ENCODE measurements at places on chromosomes 3 and 15.

- no peak for DNase-seq
Measured at GRCh38 chr3:13343601-13344000, 76.5 kb downstream of the NUP210 start.

DNA sequence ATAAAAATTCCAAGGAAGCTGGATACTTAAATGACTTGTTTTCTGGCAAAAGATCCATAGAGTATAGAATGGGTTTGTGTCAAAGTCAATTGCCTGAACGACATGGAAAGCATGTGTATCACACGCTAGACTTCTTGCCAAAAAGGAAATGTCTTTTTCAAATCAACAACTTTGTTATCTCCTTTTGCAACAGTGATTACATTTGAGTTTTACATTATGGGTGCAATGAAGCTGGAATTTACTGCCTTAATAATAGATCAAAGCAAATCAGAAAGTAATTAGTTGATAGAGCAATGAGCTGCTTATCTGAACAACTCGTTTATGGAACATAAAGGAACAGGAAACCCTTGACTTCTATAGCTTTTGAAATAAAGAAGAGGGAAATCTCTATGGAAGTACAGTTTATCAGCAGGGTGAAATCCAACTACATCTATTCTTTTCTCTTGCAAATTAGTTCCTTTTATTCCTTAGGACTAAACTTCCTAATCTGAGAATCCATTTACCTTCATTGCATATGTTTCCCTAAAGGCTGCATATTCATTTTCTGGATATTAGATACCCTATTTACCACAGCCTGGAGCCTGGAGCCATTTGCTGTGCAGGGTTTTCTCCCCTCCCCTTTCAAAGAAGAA lies 415.1 kb upstream of the NECTIN3 start:
- DNase-seq = no peak

DNA sequence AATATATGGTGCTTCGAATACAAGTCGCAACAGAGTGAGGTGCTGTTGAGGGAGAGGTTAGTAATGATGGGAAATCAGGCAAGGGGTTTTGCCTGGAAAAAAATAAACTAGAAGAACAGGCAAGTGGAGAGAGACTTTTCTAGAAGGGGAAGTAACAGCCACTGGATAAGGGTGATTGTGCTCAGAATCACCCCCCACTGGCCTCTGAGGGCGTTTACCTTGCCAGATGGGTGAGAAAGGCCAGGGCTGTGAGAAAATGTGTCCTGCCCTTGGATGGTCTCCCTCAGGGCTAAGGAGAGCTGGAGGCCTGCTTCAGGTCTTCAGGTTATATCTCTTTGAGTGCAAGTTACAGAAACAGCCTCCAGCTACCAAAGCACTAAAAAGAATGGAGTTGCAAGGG lies 151.8 kb downstream of the MEX3B start:
- no peak for DNase-seq

- DNase-seq = no peak
Measured at GRCh38 chr15:69794645-69795469, 302.9 kb downstream of the TLE3 start.

DNA sequence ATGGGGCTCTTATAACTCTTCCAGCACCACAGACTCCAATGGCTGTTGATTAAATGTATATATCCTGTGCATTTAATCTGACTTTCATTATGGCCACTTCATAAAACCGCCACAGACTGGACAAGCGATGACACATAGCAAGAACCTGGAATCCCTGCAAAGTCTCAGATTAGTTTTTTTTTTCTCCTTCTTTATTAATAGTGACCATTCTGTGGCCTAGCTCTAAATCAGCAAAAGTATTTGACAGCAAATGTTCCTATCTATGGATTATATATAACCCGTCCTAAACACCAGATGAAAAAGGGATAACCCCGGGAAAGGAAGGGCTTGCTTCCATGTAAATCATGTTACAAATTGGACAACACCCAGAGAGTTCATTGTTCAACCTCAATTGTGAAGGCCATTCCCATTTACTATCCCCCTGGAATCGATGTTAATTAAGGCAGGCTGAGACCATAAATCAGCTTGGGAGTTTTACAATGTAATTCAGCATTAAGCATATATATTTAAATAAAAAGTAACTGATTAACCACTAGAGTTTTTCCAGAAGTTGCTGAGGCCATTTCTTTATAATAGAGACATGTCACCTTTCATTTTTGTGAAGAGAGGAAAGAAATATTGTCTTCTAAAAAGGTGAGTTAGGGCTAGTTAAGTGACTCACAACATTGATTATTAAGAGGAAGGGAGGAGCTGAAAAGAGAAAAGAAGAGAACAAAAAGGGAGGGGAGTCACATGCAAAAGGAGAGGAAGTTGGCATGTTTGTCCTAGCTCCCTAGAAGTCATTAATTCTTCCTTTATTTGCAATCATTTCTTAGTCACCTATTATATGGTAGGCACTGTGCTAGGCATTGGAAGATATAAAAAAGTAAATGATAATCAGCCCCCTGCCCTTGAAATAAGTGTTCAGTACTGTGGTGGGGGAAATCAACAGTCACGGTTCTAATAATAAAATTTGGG lies 26.2 kb downstream of the ALDH1A2 start:
- no peak for DNase-seq

DNA sequence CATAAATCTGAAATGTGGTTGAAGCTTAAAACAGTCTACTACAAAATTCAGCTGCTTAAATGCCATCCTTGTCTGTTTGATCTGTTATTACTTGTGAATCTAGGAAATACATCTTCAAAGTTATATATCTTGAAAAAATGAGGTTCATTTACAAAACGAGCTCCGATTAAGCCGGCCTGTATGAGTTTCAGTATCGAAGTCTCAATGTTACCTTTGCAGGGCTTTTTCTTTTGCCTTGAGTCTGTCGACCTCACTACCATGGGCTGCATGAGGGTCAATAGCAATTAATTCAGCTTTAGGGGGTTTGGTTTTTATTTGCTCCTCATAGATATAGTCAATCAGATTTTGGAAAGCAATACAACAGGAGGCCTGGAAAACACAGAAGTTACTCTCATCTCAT lies 23.2 kb downstream of the ERICH6 start:
- no peak for DNase-seq

DNA sequence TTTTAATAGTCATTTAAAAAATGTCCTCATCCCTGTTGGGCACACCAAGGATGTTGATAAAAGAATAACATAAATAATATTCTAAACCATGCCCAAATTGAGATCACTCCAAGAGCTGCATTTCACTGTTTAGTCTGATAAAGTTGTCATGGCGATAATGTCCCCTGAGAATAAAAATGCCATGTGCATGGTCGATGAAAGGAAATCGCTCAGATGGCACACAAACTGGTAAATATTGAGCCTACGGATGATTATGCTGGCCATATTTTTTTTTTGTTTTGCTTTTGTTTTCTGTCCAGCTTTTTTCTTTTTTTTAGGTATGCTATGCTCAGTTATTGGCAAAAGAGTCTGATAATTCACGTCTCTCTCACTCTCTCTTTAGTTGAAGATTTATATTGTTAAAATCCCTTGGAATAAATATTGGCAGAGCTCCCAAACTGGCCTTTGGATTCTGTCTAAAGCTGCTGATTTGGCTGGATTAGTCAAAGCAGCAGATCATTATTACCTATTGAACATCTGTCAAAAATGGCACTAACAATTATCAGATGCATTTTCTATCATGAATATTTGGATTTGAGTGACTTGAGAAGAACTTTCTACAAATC lies 643.8 kb downstream of the SQOR start:
- no peak for DNase-seq

DNA sequence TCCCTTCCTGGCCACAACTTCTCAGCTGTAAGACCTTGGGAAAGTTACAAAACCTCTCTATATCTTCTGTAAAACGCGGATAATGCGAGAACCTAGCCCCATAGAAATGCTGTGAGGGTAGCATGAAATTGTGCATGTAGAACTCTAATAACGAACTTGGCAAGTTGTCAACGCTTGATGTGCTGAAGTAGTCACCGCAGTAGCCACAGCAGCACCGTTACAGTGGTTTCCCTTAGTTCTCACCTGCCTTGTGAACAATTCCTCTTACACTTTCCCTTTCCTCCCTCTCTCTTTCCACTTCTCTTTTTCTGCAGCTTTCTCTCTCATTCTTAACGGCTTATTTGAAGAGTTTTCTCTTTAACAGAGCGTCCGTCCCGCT lies 447 bp upstream of the SHQ1 start:
- no peak for DNase-seq

Measured in liver (tissue), 10 donors.